ENCODE measurements at places on chromosomes 3 and 15. TPM values are rescaled to one million over a fixed set of nuclear protein-coding genes. Genes with fewer than 3 reads are reported as not detected.

DNA sequence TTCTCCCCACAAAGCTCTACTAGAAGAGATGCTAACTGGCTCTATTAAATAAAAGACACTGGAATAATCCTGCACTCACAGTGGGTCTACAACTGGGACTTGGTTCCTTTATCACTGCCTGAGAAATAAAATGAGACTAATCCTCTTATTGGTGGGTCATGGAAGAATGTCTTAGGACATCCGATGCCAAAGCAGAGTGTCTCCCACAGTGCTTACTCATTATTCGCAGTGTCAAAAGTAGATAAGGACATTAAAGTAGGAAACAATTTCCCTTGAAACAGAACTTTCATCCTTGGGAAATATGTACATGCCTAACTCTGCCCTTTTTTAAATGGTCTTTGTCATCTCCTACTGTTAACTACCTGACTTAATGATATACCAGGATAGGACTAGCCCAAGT is 71.5 kb downstream of the GSK3B start:
- DNase-seq = no peak

DNA sequence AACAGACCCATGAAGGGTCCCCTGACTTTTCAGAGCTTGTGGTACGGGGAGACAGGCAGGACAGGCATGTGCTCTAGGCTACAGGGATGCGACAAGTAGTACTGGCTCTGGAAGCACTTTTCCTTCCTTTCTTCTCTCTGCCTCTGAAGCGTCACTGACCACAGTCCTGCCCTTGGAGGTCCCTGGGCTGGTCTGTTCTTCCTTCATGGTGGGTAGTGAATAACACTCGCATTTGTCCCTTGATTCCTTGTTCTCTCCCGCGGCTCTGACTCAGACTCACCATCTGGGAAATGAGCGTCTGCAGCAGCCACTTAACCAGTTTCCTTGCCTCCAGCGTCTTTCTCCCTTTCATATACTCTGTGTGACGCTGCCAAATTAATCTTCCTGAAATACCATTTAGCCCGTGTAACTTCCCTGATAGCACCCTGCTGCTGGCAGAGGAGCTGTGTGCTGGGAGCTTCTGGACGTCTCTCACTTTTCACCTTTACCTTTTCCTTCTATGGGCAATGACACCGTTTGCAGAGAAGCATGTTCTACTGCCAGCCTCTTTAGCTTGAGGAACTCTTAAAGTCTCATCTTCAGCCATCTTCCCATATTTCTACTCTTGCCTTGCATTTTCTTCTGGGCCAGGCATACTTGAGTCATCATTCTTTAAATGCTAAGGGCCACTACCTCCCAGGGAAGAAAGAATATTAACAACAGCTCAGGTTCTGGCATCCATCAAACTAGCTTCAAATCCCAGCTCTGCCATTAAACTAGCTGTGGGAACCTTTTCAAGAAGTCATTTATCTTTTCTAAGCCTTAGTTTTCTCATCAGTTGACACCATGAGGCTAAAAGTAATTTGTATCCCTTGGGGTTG is 33.6 kb downstream of the TMEM45A start:
- no peak for DNase-seq

CHRFAM7A gene
- total RNA-seq = 12.7 TPM

DNA sequence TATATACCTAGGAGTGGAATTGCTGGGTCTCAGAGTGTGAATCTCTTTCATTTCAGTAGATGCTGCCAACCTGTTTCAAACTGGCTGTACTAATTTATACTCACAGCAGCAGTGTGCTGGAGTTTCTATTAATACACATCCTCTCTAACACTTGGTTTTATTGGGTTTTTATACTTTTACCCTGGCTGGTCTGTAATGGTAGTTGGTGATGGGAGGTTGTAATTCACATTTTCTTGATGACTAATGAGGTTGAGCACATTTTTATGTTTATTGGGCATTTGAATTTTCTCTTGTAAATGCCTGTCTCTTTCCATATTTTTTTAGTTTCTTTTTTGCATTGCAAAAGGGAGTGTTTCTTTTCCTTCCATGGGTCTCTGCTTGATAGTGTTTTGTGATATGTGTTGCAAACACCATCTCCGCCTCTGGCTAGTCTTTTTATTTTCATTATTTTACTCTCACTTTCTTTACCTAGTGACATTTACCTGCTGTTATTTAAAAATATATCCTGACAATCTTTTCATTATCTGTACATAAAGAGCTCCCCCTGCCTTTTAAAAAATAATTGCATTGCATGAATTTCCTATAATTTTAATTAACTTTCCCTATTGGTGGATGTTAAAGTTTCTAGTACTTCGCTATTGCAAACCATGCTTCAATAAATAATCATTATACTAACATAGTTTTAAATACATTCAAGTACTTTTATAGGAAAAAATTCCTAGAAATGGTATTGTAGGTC is 49.0 kb upstream of the GCNT3 start:
- DNase-seq = no peak

GRCh38 chr3:31291818-31292217 is 240.9 kb upstream of the STT3B start:
- no peak for DNase-seq

CTNNB1 gene
- total RNA-seq = 512 TPM

DNA sequence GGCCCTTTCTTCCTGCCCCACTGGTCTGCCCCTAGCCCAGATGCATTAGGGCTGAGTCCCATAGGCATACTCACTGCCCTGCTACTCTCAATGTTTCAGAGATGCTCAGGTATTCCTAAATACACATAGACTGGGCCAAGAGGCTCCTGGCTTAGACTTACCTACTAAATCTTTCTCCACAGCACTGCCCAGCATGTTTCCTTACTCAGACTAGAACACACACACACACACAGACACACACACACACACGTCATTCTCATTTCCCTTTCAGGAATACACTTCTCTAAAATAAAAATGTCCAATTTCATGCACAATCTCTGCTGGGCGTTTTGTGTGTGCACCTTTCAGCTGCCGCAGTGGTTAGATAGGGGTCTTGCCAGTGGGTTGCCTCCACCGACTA is 175.7 kb downstream of the FAM43A start:
- no peak for DNase-seq

DTWD1 gene
- total RNA-seq = 28.5 TPM

TGM4 gene
- total RNA-seq = not detected

DNA sequence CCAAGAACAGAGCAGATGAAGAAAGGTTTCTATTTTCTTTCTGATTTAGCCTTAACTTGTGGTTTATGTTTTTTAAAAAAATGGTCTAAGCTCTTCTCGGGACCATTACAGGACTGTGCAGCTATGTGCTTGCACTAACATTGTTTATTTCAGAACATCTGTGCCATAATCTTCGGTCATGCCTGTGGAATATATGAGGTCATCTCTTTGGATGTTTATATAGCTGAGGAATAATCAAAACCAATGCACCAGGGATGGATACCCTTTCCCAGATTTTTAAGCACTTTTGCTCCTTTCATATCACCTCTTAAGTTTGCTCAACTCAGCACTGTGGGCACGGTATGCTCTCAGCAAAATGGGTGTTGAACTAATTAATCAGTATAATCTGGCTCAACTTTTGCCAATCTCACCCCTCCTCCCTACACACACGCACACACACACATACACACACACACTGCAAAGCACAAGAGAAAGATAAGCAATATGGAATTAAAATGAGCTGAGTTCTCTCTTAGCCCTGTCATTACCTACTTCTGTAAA is 268.5 kb upstream of the TMC3 start:
- DNase-seq = no peak

- DNase-seq = no peak
Measured at GRCh38 chr3:26078539-26078938, 288.6 kb downstream of the OXSM start.

SAMD7 gene
- total RNA-seq = not detected

ZXDC gene
- total RNA-seq = 34.3 TPM

All from neural crest cell (in vitro differentiated cells).